ENCODE measurements at places on chromosomes 12 and 14.

DNA sequence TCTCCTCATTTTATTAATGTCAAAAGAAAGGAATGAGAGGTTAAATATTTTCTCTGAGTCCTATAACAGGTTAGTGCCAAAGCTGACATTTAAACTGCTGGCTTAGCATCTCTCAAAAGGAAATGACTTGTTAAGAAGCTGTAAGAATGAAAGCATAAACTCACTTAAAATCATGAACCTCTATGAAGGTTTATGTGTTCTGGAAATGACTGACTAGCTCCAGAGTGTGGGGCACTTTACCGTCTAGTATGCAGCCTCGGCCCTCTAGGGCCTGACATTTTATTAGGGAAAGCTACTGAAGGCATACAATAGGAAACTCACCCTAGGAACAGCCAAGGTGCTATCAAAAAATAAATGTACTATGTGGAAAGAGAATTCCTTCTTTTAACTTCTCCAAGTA, 35.1 kb downstream of the SPX start:
- DNase-seq: no peak

GRCh38 chr14:39876916-39877315, 444.7 kb upstream of the FBXO33 start:
- DNase-seq: no peak

GRCh38 chr14:30559638-30560091, 707 bp downstream of the G2E3 start:
- no peak for DNase-seq

DNA sequence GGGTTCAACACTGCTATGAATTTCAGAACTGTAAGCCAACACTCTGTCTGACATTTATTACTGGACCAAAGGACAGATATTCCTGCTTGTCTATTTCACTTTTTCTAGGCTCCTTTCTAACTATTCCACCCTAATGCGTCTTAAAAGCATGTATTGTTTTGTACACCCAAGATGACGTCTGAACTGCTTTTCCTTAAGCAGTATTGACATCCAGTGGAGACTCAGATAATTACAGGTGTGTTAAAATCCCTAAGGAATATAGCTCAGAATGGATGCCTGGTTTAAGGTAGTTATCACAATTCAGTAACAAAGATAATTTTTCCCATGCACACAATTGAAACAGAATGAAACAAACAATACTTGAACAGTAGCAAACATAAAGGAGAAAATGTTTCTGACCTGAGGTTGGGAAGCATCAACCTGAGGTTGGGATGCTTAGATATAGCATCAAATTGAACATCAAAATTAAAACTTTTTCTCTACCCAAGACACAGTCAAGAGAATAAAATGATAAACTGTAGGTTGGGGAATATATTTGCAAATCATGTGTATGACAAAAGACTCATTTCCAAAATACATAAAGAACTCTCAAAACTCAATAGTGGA, 93.7 kb upstream of the PTPRR start:
- no peak for DNase-seq

- DNase-seq: no peak
Measured at GRCh38 chr14:74401504-74402241, 24.3 kb downstream of the SYNDIG1L start.

- no peak for DNase-seq
Measured at GRCh38 chr12:90741611-90742010, 213.4 kb downstream of the CCER1 start.

DNA sequence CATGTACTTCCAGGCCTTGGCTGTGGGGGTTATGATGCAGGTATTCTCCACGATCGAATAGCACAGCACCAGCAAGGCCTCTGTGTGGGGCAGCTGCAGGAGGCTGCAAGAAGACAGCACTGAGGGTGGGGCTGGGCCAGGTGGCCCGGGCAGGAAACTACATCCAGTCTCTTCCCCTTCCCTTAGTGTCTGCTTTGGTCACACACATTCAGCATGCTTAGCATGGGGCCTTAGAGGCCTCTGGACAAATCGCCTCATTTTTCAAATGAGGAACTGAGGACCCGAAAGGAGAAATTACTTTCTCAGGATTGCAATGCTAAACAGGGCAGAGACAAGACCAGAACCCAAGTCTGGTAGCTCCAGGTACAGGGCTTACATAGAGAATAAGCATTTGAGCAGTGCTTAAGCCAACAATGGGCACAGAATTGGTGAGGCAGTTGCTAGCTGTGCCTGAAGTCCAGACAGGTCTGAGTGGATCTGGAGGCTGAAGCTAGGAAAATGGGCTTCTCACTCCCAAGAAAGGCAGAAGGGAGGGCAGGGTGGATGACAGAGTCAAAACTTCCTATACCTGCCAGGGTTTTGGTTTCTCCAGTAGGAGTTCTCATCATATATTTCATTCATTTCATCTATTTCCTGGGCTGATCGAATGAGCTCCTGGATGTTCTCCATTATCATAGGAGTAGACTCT, 3.5 kb downstream of the ACRBP start:
- DNase-seq: no peak

DNA sequence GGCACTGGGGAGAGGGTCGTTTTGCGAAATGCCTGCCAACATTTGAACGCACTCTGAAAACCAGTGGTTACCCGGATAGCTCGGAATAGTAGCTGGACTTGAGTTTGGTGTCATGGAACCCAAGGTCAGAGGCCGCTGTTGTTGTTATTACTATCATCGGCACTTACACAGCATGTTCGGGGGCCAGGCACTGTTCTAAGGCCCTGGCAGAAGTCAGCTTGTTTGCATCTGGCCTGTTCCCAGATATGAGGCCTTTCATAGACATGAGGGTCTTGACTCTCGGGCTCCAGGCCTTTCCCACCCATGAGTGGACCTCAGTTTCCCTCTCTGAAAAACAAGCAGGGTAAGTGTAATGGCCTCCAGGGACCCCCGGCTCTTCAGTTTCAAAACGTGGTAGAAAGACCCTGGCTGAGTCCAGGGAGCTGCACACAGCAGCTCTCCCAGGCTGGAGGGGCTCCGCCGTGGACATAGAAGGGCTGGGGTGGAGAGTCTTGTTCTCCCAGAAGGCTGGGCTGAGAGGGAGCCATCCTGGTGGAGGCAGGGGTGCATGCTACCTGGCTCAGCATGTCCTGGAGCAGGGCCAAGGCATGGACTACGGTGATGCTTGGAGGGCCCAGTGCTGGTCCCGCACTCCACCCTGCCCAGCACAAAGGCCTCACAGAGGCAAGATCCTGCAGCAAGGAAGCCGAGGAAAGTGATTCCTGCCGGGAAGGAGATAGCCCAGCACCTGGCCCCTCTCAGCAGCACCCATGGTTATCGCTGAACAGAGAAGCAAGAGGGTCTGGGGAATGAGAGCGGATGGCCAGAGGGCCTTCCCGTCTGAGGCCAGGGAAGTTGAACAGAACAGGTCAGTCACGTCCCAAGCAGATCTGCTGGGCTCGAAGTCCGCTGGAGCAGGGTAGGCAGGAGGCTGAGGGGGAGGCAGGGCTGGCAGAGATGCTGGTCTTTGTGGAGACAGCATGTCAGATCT, 63.5 kb upstream of the C14orf180 start:
- peak; percentile 47 for DNase-seq

DNA sequence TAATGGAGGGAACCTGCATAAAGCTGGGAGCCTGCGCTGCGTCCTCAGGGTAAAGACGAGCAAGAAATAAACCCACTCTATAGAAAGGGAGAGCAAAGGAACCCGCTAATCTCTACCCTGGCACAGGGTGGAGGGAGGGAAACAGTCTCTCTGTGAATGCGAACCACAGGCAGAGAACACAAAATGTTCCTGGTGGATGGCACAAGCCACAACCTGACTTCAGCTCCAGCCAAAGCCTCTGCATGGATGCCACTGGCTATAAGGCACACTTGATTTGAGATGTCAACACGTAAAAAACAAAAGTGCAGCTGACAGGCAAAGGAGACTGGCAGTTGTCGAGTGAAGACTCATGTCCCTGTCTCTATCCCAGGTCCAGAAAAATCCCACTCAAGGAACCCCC, 32.4 kb downstream of the CHGA start:
- no peak for DNase-seq

GRCh38 chr12:18752947-18753346, 15.0 kb downstream of the CAPZA3 start:
- no peak for DNase-seq

DNA sequence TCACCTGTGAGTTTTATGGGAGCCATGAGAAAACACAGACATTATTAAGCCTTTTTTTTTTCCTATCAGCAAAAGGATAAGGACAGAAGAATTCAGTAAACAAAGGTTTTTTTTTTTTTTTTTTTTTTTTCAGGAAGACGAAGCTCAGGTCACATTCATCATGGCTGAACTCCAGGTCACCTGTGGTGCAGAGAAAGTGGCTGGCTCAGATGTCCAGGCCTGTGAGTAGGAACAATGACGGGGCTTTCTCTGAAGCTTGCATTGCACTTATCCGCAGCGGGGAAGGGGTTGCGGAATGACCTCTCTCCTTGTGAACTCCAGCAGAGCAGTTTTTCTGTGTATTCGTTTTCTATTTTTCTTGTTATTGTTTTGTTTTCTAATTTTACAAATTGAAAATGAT, 759.6 kb upstream of the TMEM132C start:
- DNase-seq: no peak

DNA sequence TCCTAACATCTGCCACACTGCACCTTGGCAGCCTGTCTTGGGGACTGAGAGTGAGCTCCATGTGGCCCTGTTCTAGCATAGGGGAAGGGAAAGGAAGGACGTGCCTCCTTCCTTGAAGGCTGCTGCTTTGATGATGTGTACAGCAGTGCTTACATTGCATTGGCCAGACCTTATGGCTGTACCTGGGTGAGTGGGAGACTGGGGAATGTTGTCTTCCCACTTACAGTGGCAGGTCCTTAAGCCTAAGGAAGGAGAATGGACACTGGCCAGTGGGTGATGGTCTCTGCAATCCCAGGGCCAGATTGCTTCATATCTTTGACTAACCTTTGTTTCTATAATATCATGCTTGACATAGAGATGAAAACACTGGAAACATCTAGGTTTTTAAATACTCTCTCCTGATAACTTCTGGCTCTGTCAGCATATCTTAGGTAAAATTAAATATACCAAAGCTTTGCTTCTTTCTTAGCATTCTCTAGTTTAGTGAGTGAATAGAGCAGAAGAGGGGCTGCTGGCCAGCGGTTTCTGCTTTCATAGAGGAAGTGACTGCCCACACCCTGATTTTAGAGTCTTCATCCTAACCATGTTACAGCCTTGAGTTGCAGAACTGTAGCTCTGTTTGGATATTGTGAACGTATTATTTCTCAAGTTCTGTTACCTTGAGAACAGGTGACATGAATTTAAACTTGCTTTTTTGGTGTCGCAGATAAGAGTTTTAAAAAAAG, 27.2 kb downstream of the KLC1 start:
- no peak for DNase-seq

GRCh38 chr12:71652656-71653055, 11.0 kb downstream of the ZFC3H1 start:
- DNase-seq: no peak

GRCh38 chr14:105046891-105047282, 18.3 kb downstream of the GPR132 start:
- DNase-seq: no peak

DNA sequence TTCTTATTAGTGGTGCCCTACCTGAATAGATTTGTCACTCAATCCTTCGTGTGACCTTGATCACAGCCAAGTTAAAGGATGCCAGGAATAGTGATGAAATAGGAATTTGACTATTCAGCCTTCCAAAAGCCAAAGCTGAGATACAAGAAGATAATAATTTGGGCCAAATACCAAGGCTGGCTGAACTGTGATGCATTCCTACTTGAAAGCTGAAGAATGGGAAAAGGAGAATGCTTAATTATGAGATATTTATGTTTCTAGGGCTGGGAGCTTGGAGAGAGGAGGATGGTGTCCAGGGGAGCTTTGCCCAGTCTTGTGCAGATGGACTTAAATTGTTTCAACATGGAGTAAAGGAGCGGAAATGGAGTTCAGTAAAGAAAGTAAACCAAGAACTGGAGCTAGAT, 5.2 kb downstream of the RNASE7 start:
- no peak for DNase-seq

DNA sequence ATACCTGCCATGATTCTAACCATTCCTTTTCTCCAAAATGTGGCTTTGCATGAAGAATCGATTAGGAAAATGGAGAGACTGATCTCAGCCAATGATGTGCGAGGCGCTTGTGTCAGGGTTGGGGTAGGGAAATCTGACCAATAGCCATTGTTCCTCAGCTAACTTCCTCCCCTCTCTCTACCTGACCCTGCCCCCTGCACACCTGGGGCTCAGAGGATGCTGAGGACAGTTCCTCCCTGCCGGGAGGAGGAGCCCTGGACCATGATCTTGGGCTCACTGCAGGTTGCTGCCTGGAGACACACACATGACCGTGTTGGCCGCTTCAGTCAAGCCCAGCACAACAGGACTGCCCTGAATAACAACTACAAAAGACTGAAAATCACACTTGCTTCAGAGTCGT, 119.8 kb upstream of the SFSWAP start:
- no peak for DNase-seq

- no peak for DNase-seq
Measured at GRCh38 chr12:25377469-25378177, 126.9 kb upstream of the KRAS start.

DNA sequence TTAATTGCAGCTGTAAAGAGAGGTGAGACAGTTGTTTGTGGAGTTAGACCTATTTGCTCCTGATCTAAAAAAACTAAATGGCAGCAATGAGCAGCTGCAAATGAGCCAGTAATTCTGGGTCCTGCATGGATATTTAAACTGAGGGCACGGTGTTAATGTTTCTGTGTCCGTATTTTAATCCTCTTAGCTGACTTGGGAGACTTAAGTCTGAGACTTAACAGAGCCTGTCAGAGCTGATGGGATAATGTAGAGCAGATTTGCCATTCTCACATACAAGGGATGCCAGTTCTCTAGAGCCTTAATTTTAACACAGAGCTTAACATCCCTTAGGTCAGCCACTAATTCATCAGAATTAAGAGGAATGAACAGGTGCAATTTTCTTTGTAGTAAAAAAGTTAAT, 178.6 kb upstream of the PDE3A start:
- no peak for DNase-seq

DNA sequence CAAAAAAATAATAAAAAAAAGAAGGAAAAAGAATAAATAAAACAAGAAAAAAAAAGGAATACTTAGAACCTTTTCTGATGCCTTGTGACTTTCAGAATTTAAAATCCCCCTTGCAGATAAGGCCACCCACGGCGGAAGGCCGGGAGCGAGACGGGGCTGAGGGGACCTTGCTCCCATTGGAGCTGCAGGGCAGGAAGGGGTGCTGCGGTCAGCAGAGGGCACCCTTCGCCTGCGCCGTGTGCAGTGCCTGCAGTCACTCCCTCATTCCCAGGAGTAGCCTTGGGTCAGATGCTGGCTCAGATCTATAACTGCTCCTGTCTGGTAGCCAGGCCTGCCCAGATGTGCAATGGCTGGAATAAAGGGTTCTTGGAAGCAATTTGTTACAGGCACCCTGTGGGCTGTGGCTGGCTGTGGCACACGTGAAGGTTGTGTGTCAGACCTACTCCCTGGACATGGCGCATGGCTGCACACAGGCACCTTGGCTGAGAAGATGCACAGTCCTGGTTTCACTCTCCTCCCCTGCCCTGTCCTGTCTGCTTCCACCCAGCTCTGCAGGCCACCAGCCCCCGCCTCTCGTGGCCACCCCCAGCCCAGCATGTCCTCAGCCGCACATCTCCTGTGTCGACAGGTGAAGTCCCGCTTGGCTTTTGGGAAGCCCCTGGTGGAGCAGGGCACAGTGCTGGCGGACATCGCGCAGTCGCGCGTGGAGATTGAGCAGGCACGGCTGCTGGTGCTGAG, 13.4 kb upstream of the ALDH2 start:
- no peak for DNase-seq
